ENCODE measurements at places on chromosomes 16 and 17.

DNA sequence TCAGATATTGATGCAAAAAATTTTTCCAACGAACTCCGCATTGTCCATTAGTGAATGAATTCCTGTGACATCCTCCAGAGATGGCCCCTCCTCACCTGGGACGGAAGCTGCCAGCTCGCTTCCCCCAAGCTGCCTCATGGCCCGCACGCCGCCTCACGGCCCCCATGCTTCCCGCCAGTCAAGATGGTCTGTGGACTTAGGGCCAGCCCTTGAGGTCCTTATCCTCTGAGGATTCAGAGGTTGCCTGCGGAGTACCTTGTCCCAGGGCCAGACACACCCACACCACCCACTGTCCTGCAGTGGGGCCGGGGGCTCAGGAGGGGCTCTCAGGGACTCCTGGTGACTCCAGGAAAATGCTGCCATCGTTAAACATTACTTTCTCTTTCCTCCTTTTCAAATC lies 73.6 kb downstream of the SEC14L1 start:
- no peak for DNase-seq

GRCh38 chr16:72961115-72961832 lies 86.7 kb downstream of the ZFHX3 start:
- DNase-seq = no peak

DNA sequence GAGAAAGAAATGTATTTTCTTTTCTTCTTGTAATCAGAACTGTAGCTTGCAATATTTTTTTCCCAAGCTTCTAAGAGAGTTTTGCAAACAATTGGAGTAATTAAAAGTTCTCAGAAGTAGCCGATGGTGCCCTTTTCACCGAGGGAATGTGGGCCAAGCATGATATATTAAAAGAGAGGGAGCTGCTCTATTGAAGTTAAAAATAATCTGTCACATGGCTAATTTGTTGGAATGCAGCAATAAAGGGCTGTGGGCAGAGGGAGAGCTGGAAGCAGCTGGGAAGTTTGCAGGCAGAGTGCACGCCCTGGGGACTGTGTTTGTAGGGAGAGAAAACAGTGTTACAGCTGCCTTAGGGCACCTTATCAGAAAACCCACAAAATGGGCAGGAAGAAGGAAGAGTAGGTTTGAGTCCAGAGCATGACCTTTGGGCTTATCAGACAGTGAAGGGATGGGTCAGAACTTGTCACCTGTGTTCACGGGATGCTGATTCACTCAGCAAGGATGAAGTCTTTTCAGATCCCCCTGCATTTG lies 18.5 kb upstream of the TERF2 start:
- DNase-seq = no peak

DNA sequence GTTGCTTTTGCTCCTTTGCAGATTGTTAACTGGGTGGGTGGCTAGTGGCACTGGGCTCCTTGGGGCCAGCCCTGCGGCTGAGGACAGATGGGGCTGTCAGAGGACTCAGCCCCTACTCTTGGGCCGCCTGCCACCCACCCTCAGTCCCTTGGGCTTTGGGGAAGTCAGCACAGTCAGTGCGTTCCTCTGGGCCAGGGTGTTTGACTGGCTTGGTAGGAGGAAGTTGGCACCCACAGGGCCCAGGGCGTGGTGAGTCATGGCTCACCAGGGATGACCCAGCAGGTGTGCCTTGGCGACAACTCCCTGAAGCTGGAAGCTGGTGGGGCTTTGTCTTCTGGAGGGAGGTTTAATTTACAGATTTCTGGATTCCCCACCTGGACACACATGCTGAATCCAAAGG lies 32.4 kb downstream of the HAPSTR1 start:
- DNase-seq = no peak

DNA sequence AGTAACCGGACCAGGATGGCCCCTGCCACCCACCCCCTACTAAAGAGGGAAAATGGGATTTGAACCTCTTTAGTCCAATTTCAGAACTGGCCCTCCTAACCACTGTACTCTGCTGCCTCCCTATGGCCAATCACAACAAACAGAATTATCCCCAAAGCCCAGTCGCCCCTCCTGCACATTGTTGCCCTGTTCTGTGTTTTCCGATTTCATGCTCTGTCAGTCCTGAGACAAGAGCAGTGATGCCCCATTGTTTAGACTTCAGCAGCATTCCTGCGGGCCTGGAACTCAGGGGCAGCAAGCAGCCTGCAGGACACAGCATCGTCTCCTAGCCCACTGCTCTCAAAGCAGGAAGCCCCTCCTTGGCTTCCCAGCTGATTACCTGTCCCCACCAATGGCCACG lies 20.5 kb upstream of the KLHL11 start:
- DNase-seq = no peak

GRCh38 chr16:75236736-75237397 lies 14.6 kb downstream of the BCAR1 start:
- DNase-seq = no peak

DNA sequence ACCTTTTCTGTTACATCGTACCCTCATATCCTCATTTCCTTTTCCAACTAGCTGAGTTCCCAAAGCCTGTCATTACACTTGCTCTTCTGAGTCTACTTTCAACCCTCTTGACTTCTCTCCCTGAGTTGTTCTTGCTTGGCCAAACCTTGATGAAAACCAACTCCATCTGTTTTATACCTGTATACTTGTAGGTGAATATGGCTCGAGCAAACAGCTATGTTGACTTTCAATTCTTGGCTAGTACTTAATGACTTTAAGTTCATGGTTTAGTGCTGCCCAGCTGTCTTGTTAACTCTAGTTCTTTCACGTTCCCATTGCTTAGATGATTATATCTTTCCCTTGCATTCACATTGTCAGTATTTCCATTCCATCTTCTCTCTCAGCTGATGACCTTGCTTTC lies 14.8 kb downstream of the TANC2 start:
- DNase-seq = no peak

- no peak for DNase-seq
Observed at GRCh38 chr17:59004338-59005111, 102.2 kb downstream of the TRIM37 start.

DNA sequence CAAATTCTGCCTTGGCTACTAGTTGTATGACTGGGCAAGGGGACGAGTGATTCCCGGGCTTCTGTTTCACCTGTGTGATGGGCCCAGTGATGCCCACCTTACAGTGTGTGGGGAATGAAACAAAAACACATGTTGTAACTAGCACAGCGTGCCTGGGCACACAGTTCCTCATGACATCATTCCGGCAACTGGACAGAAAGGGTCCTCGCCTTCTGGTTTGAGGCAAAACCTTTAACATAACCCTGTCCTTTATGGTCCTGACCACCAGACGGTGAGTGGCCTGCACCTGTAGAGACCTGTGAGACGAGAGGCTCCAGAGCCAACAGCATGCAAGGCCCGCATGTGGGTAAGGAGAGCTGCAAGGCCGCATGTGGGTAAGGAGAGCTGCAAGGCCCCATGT lies 7.7 kb upstream of the SLC38A8 start:
- DNase-seq = no peak

DNA sequence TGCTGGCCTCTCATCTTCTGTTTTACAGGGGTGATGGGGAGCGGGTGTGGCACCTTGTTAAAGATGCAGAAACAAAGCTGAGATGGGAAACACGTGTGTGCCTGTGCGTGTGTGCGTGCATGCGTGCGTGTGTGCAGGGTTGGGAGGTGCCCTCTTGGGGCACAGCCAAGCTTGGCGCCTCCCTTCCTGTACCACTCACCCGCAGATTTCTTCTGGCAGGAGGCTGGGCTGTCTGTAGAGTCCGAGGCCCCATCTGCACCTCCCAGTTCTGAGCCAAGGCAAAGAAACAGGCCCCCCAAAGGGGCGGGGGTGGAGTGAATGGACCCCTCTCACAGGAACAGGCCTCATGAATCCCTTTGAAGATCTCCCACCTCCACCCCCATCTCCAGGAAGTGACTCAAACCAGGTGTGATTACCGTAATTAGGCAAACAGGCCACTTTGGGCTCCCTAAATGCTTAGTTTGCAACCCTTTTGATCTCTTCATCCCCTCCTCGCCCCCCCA lies 20.9 kb downstream of the TNS4 start:
- DNase-seq = peak; percentile 52

- no peak for DNase-seq
Observed at GRCh38 chr16:85851034-85851785, 47.8 kb upstream of the IRF8 start.

DNA sequence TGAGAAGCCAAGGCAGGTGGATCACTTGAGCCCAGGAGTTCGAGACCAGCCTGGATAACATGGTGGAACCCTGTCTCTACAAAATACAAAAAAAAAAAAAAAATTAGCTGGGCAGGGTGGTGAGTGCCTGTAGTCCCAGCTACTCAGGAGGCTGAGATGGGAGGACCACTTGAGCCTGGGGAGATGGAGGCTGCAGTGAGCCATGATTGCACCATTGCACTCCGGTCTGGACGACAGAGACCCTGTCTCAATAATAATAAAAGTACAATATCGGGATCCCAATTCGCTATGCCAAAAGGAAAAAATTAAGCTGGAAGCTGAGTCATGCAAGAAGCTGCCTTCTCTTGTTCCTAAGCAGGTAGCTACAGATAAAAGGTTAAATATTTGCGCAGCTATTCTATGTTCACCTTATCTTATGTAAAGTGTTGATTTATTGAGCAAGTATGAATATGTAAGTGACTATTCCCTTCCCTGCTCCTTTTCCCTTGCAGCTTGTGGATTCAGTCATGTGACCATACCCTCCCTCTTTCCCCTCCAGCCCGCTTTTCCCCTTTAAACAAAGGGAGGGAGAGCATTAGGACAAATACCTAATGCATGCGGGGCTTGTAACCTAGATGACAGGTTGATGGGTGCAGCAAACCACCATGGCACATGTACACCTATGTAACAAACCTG lies 112.0 kb downstream of the LITAF start:
- no peak for DNase-seq

GRCh38 chr17:27354491-27355081 lies 60.7 kb downstream of the WSB1 start:
- DNase-seq = no peak

DNA sequence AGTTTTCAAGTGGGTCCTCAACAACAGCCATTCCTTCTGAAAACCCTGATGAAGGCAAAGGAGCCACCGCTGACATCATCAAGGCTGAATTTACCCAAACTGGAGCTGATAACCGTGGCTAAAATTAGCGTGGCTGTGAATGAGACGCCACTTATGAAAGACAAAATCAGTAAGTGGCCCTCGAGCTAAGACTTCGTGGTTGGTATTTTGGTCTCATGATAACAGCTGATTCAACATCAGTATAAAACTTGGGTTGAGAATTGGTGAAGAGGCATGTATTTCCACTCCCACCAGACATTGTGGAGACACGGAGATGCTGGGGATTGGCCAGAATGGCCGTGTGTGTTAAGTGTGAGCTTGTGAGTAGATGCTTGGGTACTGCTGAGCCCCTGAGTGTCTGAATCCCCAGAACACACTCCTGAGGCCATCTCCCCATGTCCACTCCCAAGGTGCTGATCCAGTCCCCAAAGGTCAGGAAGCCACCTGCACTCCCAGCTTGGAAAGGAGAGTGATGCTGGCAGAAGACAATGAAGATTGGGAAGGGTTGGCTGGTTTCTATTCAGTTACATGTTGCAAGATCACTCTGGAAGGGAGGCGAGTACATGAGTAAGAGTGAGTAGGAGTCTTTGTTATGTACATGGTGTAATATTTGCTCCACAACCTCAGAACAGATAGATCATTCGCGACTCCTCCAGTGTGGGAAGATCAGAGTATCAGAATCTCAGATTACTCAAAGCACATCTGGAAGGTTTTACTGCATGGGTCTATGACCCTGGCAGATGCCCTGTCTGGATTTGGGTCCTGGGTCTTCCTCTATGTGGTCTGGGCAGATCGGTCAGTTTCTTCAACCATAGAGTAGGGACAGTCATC lies 207.7 kb downstream of the HS3ST3A1 start:
- no peak for DNase-seq

DNA sequence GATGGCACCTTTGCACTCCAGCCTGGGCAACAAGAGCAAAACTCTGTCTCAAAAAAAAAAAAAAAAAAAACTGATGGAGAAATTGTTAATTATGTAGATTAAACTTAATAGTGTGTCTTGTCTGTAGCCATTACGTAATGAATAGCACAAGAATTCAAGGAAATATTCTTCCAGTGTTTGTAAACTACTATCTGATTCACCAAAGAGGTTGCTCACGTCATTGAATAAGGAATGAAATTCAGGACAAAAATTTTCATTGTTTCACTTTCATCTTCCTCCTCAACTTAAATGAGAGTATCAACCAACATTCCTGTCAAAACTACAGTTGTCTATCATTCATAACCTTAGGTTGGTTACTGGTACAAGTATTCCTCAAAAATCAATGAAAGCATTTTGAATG lies 30.7 kb upstream of the MYO18A start:
- DNase-seq = no peak

GRCh38 chr16:21608639-21609328 lies 9.4 kb downstream of the METTL9 start:
- DNase-seq = no peak

DNA sequence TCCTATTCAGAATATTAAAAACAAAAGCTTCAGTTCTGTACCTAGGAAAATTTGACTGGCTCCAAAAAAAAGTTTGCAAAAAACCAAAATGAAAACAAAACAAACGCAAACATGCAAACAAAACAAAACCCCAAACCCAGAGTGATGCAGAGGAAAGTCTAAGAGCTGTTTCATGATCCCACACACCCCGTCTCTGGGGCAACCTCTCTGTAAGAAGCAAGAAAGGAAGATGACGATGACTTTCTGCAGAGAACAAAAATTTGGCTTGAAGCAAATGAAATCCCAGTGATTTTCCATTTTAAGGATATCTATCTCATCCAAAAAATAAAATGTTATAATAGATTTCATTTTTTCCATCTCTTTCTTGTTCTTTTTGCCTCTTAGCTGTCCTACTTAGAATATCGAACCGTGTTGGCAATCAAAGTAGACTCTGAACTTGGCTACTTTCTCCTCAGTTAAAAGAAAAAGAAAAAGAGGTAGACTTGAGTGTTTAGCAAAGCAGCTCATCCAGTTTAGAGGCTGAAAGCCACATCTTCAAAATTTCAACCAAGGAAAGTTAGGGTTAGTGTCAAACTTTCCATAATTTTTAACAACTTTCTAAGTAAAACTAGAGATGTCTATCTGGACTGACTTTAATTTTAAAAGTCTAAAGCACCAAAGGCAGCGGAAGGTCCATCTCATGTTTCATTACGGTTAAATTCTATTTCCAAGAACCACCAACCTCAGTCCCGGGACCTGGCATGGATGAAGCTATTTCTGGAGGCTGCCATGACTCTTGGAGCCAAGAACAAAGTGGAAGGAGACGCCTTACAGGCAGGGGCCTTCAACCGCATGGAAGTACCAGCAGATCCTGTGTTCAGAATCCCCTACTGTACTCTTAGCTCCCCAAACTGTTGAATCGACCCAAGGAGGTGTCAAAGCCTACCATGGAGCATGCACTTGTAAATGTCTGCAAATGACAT lies 180.8 kb downstream of the XYLT1 start:
- DNase-seq = no peak

GRCh38 chr17:18004345-18004744 lies 31.7 kb downstream of the DRC3 start:
- DNase-seq = no peak

Data from stimulated activated CD8-positive, alpha-beta memory T cell treated with anti-CD3 and anti-CD28 coated beads, Interleukin-15, amount 100 ng/mL, for 24 hours (primary cell).